ENCODE measurements at places on chromosomes 4 and X. TPM values are rescaled to one million over a fixed set of nuclear protein-coding genes. Genes with fewer than 3 reads are reported as not detected.

- H3K27ac ChIP-seq: no peak overlapping the region
- H3K36me3 ChIP-seq: no peaks in the 10 kb centered on the region
- DNase-seq: peak; percentile 13
Observed at GRCh38 chr4:140497405-140497746, 717 bp downstream of the MGAT4D start.

- H3K4me3 ChIP-seq: no peak overlapping the region
- peaks cover 12% of the 10 kb centered on the region for H3K4me1 ChIP-seq
- no peak overlapping the region for H3K27ac ChIP-seq
- DNase-seq: no peak
- H3K27me3 ChIP-seq: no peaks in the 10 kb centered on the region
- no peaks in the 10 kb centered on the region for H3K36me3 ChIP-seq
Observed at GRCh38 chr4:9999956-10000561, 21.2 kb downstream of the SLC2A9 start.

GRCh38 chr4:175906384-175906783, 94.3 kb upstream of the GPM6A start:
- no peak overlapping the region for H3K27ac ChIP-seq
- no peak overlapping the region for H3K4me3 ChIP-seq
- H3K4me1 ChIP-seq: no peaks in the 10 kb centered on the region
- no peak for DNase-seq

DNA sequence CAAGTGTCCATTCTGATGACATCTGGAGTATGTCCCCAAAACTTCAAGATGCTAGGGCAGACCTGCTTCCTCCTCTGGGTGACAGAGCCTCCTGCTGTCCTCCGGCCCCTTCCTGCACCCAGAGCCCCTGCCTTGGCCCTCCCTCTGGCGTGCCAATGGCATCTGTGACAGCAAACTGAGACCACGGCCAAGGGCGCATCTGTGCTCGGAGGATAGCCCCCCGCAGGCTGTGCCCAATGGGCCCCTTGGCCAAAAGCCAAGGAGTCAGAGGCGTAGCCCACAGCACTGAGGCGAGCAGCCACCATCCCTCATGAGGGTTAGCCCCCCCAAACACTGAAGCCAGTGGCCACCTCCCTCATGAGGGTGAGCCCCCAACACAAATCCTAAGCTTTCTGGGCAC, 7.9 kb downstream of the LRPAP1 start:
- H3K36me3 ChIP-seq: no peaks in the 10 kb centered on the region
- H3K4me3 ChIP-seq: no peak overlapping the region
- no peak overlapping the region for H3K27ac ChIP-seq
- H3K4me1 ChIP-seq: no peaks in the 10 kb centered on the region
- no peaks in the 10 kb centered on the region for H3K27me3 ChIP-seq

The RELL1 gene
- total RNA-seq: 20.4 TPM

The NPY5R gene
- total RNA-seq: 1.5 TPM

DNA sequence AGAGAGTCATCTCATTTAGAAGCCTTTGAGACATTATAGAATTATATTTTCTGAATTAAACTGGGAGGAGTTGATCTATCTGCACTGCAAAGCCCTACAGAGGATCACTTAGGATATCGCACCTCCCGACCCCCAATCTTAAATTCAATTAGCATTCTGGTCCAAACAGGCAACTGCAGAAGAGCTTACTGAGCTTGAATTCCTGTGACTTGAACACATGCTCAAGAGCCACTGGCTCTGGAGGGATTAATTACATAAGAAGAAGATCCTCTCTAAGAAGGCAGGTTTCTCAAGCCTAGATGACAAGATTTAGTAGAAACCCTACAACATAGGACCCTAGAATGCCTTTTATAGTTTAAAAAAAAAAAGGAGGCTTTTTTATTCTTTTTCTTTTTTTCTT, 548.9 kb downstream of the ARAP2 start:
- H3K4me1 ChIP-seq: no peaks in the 10 kb centered on the region
- no peak for DNase-seq
- H3K27me3 ChIP-seq: no peaks in the 10 kb centered on the region
- H3K4me3 ChIP-seq: no peak overlapping the region

GRCh38 chr4:89640620-89641366, 196.2 kb downstream of the SNCA start:
- no peaks in the 10 kb centered on the region for H3K4me1 ChIP-seq
- no peaks in the 10 kb centered on the region for H3K36me3 ChIP-seq
- peak overlapping the region; percentile 8 for H3K4me3 ChIP-seq
- H3K27ac ChIP-seq: no peak overlapping the region
- no peaks in the 10 kb centered on the region for H3K27me3 ChIP-seq

The SLC10A4 gene
- total RNA-seq: 1.1 TPM

The ATP8A1 gene
- 32.5 TPM for total RNA-seq

The EDA2R gene
- total RNA-seq: 3.1 TPM

GRCh38 chrX:32280921-32281320, 930.4 kb downstream of the DMD start:
- no peak for DNase-seq
- H3K27me3 ChIP-seq: no peaks in the 10 kb centered on the region
- H3K4me3 ChIP-seq: no peak overlapping the region
- no peaks in the 10 kb centered on the region for H3K36me3 ChIP-seq
- H3K27ac ChIP-seq: no peak overlapping the region

GRCh38 chr4:101596781-101597552, 193.6 kb upstream of the BANK1 start:
- H3K4me3 ChIP-seq: no peak overlapping the region
- H3K27me3 ChIP-seq: no peaks in the 10 kb centered on the region
- H3K27ac ChIP-seq: no peak overlapping the region
- H3K4me1 ChIP-seq: no peaks in the 10 kb centered on the region

DNA sequence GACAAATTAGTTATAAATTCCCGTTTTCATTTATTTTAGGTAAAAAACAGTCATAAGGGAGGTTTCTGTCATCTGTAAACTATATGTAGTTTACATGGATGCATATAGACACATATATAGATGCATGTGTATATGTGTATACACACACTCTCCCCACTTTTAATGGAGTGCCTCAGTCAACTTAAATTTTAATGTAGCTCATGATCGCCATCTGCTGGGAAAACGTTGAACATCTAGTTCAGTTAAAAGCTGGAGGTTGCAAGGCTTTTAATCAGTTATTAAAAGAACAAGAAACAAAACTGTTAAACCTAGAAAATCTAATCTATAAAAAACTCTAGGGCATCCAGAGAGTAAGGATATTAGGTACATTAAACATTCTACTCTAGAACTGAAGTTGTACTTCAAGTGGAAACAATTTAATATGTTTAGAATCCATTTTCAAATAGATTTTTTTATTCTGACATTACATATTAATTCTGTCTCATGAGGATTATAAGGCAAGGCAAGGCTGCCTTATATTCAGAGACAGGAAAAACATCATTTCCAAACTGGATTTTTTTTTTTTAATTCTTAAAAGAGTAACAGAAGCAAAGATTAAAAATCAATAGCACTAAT, 122.6 kb downstream of the SHISA3 start:
- no peaks in the 10 kb centered on the region for H3K36me3 ChIP-seq
- no peak overlapping the region for H3K27ac ChIP-seq

The LRAT gene
- 4.6 TPM for total RNA-seq

The TMEM255A gene
- total RNA-seq: 0.87 TPM

GRCh38 chr4:168710353-168710946, 213.6 kb downstream of the PALLD start:
- H3K4me3 ChIP-seq: no peak overlapping the region
- DNase-seq: peak; percentile 75
- H3K27ac ChIP-seq: no peak overlapping the region
- no peaks in the 10 kb centered on the region for H3K4me1 ChIP-seq
- H3K36me3 ChIP-seq: no peaks in the 10 kb centered on the region

The USP17L15 gene
- not detected for total RNA-seq

- H3K4me3 ChIP-seq: no peak overlapping the region
- no peaks in the 10 kb centered on the region for H3K27me3 ChIP-seq
- DNase-seq: no peak
- H3K36me3 ChIP-seq: no peaks in the 10 kb centered on the region
- no peak overlapping the region for H3K27ac ChIP-seq
Observed at GRCh38 chr4:177737387-177737940, 295.2 kb upstream of the AGA start.

DNA sequence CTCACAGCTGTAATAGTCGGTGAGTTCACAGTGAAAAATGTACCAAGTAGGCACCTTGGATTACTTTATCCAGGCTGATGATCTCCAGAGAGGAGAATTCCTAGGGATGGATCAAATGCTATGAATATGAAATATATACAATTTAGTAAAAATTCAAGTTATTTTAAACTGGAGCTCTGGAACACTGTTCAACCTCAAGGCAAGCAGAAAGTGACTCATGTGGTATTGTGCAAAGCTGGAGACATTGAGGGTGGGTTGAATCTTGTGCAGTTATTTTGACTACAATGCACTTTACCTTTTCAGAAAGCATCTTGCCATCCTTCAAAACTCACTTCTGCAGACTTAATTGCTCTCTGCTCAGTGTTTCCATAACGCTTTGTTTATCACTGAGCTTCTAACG, 43.4 kb downstream of the OSTC start:
- H3K4me3 ChIP-seq: no peak overlapping the region
- H3K27ac ChIP-seq: no peak overlapping the region
- no peak for DNase-seq
- no peaks in the 10 kb centered on the region for H3K4me1 ChIP-seq

The STATH gene
- total RNA-seq: not detected

DNA sequence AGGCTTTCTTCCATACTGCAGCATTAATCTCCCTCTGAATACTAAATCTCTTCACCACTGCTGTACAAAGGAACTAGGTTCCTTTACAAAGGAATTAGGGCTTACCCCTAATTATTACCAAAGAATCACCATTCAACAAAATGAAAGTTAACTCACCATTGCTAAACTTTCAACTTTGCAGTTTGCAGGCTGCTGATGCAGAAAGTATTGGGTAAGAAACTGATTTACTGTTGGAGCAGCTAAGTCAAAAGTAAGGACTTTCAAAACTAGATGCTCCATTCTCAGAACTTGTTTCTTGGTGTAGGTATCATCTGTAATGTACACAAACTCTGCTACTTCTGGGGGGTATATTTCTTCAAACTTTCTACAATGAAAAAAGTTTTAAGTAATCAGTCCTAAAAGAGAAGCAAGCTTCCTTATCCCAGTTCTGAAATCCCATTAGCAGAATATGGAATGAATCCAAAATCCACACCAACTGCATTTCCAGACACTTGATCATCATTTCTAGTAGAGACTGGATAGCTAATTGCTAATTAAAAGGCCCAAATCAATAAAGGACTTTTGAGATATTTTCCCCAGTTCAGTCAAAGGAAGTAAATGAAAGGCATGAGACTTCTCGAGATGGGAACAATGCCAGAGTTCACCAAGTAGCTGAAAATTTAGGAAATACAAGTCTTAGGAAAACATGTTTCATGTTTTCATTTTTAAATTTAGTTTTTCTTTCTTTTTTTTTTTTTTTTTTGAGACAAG, 4.3 kb downstream of the CCNA2 start:
- no peaks in the 10 kb centered on the region for H3K36me3 ChIP-seq
- H3K27me3 ChIP-seq: no peaks in the 10 kb centered on the region
- no peak overlapping the region for H3K4me3 ChIP-seq
- no peak overlapping the region for H3K27ac ChIP-seq

GRCh38 chr4:70496231-70496630, 22.1 kb upstream of the AMTN start:
- DNase-seq: no peak
- no peaks in the 10 kb centered on the region for H3K27me3 ChIP-seq
- H3K4me3 ChIP-seq: no peak overlapping the region
- no peak overlapping the region for H3K27ac ChIP-seq
- H3K36me3 ChIP-seq: no peaks in the 10 kb centered on the region
- no peaks in the 10 kb centered on the region for H3K4me1 ChIP-seq

The MGARP gene
- total RNA-seq: 3.1 TPM

The SRD5A3 gene
- total RNA-seq: 8.0 TPM

- H3K4me3 ChIP-seq: no peak overlapping the region
- no peak overlapping the region for H3K27ac ChIP-seq
- no peak for DNase-seq
- no peaks in the 10 kb centered on the region for H3K36me3 ChIP-seq
Observed at GRCh38 chr4:38582889-38583470, 81.0 kb upstream of the KLF3 start.

The ESX1 gene
- 41.7 TPM for total RNA-seq

Measured in testis (tissue), 5 donors.